Thymus (tissue), 14 donors: ENCODE measurements at places on chromosomes 5 and 9.
A peak's percentile ranks its signal among the peaks of the same experiment; 100 is the strongest.

GRCh38 chr5:132221781-132222648 is 5.6 kb downstream of the P4HA2 start:
- no peak for DNase-seq

- DNase-seq: no peak
These were observed 23.2 kb downstream of the STXBP1 start for GRCh38 chr9:127635201-127635735.

DNA sequence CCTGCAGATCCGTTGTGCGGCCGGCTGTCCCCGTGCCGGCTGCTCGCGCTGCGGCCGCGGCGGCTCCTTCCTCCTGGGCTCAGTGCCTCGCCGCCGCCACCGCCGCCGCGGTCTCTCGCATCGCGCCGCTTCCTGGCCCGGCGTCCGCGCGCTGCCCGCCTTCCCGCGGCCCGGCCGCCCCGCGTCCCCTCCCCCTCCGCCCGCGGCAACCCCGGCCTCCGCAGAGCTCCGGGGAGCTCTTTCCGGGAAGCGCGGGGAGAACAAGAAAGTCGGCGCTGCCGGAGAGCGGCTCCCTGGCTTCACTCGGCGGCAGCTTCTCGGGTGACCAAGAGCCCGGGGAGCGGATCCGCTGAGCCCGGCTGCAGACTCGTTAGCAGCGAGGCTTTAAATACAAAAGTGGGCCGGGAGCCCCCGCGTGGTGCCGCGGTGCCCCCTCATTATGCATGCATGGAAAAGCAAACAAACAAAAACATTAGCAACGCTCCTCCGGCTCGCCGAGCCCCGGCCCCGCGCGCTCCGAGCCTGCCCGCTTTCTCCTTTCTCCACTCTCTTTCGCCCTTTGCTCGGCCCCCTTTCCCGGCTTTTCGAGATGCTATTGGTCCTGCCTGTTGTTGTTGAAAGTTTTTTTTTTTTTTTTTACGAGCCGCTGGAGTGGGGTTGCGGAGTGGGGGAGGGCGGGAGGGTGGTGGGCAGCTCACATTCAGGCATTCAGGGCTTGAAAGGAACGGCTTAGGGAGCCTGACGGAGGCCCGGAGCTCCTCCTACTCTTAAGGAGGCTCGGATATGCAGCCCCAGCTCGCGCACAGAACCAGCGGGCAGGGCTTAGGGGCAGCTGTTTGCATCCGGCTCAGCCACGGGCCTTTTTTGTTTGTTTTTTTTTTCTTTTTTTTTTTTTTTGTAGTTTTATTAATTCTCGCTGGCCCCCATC is at the start of gene GAS1:
TSS of gene GAS1 (minus strand) at position 361 of the 928 bp plus-strand sequence. CDS start 727 bp downstream, outside the sequence.
- DNase-seq: peak; percentile 49

DNA sequence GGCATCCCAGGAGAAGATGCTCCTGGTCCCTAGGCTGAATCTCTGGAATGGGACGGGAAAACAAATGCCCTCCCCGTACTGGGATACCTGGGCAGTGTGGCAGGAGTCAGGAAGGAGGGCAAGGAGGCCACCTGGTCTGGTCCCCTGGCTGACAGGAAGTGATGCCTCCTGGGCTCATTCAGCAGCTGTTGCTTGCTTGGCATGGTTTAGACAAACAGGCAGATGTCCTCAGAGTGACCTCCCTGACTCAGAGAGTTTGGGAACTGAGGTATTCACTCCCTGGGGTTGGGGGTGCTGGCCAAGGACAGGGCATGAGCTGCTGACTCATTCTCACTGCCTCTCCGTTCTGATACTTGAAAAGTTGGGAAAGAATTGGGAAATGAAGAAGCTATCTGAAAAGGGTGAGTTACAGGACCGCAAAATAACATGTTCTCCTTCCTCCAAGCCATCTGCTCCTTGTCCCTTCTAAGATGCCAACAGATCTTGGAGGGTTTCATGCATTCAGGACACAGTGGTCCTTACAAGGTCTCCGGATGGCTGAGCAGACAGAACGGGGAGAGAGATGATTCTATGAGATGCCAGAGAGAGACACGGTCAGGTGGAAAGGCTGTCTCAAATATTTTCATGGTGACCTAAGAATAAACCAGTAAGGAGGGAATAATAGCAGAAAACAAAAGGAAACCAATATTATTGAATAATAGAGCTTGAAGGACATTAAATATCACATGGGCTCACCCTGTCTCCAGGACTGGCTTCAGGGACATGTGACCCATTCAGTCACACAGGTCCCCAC is 534.5 kb downstream of the BNC2 start:
- DNase-seq: no peak

DNA sequence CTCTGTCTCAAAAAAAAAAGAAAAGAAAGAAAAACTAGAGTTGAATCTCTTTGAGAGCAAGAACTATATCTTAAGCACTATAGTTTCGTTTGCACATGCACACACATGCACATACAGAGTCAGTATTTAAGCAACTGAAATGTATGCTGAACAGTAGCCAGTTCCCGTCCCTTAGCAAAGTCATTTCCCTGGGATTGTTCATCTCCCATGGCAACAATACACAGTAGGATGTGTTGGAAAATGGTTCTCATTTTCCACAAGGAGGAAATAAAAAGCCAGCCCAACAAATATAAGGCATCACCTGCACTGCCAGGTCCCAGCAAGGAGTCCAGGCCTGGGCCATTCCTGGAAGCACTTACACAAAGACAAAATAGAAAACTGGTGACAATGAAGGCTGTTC is 4.2 kb upstream of the ZNF346 start:
- no peak for DNase-seq

- no peak for DNase-seq
These were observed 41.7 kb downstream of the AHRR start for GRCh38 chr5:362978-363765.

DNA sequence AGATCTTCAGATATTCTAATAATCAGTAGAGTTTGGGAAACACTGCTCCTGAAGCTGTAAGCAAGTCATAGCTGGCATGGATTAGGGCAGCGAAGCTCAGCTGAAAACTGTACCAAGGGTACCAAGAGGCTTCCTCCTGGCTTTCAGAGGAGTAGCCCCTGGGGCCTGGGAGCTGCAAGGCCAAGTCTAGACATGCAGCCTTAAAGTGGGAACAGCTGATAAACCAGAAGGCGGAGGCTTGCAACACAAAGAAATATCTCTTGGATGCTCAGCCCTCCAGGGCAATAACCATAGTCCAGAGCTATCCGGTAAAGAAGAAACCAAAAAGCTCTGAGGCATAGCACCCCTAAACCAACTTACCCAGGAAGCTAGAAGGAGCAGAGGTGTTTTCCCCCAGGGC is 51.5 kb downstream of the MRPS30 start:
- no peak for DNase-seq

DNA sequence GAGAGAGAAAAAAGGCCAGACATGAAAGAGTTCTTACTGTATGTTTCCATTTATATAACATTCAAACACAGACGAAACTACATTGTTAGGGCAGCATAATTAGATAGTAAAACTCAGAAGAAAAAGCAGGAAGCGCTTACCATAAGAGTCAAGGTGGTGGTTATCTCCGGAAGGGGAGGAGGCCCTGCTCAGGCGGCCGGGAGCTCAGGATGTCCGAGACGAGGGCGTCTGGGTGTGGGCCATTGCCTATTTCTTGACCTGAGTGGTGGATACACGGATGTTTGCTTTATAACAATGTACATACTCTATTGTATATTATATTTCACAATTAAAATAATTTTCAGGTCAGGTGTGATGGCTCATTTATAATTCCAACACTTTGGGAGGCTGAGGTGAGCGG is 80.9 kb upstream of the COL5A1 start:
- DNase-seq: no peak

- peak; percentile 87 for DNase-seq
These were observed 53.7 kb upstream of the KDM4C start for GRCh38 chr9:6703898-6704639.

DNA sequence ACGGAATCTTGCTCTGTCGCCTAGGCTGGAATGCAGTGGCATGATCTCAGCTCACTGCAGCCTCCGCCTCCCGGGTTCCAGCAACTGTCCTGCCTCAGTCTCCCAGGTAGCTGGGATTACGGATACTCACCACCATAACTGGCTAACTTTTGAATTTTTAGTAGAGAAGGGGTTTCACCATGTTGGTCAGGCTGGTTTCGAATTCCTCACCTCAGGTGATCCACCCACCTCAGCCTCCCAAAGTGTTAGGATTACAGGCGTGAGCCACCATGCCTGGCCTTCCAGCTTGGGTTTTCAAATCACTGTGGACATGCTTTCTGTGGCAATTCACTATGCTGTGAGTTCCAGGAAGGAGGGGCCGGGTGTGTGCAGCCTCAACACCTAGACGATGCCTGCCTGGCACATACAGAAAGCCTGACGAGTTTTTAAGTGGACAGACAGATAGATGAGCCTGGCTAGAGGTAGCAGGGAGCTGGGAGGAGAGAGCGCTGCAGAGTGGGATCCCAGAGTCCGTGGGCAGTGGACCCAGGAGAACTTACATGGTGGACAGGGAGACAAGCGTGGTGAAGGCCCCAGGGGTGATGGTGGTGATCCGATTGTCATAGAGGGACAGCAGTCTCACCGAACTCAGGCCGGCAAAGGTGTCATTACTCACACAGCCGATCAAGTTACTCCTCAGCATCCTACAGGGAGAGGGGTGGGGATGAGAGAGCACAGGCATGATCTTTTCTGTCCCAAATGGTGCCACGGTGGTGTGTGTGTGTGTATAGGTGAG is 173.4 kb upstream of the PANK3 start:
- DNase-seq: no peak

GRCh38 chr9:18834740-18835361 is 198.2 kb downstream of the SAXO1 start:
- DNase-seq: no peak

DNA sequence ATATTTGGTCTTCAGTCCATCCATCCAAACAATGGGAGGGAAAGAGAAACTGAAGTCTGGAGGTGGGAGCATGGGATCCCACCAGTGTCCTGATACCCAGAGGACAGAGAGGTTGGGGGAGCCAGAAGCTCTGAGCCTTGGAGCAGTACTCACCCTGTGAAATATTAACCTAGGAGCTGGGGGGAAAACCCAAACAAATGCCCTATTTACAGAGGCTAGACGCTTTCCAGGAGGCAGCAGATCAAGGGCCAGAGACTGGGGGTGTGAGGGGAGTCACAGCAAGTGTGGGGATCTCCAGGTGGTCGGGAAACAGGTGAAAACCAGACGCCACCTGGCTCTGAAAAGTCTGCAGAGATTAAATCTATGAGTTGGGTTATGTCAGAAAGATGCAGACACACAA is 6.2 kb downstream of the ZER1 start:
- no peak for DNase-seq

DNA sequence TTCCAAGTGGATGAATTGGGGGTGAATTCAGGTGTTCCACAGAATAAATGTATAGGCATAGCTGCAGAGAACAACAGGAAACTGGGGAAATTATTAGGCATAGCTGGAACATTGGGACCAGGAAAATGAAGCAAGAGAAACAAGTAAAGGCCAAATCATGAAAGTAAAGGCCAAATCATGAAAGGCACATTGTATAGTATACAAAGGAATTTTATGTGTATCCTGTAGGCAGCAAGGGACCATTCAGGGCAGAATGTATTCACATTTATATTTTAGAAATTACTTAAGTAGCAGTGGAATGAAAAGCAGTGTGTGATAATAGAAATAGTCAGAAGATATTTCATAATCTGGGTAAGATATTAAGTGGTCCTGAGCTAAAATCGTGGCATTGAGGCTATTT is 127.3 kb upstream of the GRHPR start:
- no peak for DNase-seq

DNA sequence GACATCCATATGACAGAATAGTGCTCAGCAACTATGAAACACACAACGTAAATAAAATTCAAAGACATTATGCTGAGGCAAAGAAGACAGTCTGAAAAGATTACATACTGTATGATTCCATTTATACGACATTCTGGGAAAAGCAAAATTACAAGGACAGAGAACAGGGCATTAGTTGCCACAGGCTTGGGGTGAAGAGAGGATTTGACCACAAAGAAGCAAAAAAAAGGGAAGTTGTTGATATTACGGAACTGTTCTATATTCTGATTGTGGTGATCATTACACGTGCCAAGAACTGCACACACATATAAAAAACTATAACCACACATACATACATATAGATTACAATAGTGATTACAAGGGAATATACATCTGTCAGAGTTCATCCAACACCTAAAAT is 24.1 kb downstream of the CDK5RAP2 start:
- DNase-seq: no peak

DNA sequence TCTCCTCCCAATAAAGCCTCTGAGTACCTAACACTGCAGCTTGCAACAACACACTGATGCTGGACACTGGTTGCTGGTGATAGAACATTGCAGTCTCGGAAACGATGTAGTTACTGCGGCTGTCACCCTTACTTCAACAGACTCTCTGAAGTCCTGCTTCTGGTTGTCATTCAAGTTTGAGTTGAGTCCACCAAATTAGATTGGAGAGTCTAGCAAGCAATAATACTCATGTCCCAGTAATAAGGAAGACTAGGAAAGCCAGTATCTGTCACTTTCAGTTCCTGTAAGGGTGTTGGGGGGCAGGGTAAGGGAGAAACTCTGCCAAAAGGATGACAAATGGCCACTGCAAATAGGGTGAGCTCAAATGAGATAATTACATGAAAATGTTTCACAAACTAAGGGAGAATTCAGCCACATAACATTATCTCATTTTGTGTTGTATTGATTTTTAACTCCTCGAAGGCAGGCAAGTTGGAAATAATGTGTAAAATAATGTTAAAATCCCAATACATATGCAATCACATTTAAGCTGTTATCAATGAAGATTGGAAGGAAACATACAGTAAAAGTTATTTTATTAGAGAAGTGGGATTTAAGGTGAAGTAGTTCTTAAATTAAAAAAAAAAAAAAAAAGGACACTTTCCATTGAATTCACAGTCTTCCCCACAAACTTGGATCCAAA is 849 bp upstream of the IFT74 start:
- DNase-seq: no peak

- no peak for DNase-seq
These were observed 41.1 kb downstream of the NFX1 start for GRCh38 chr9:33331377-33331891.

DNA sequence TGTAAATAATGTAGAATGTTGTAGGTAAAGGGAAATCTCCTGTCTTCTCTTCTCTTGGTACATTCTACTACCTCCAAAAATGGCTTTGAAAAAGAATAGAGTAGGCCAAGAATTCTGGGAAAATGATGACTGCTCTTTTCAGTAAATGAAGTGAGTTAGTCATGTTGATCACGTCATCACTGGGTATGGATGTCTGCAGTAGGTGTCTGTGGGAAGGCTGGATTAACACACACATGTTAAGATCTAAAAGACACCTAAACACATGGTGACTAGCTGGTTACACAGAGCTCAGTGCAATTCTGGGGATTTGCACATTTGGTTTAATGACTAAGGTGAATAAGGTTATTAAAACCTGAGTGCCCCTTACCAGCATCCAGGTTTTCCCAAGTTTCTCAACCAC is 161.5 kb downstream of the CEP120 start:
- DNase-seq: no peak

GRCh38 chr9:34365282-34365681 is 11.4 kb downstream of the MYORG start:
- DNase-seq: no peak

DNA sequence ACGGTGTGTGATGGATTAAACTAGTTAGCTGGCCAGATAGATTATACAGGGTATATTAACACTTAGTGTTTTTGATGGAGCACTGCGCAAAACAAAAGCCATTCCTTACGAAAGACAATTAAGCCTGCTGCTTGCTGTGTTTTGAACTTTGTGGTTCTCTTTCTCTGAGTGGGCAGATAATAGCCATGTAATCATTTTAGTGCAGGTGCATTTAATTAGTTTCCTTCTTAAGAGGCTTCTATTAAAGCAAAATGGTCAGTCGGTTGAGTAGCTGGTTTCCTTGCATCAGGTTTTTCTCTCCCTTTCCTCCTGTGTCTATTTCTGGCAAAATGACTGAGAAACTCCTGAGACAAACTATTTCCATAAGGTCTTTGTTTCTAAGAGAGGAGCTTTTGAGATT is 512.5 kb downstream of the DMAC1 start:
- DNase-seq: no peak

GRCh38 chr5:92923885-92924284 is 657.1 kb downstream of the NR2F1-AS1 start:
- DNase-seq: no peak
